ENCODE measurements at places on chromosomes 11 and 22.

GRCh38 chr11:45209891-45210699 lies 63.7 kb downstream of the PRDM11 start:
- DNase-seq = no peak

GRCh38 chr11:17479284-17480214 lies 2.9 kb upstream of the ABCC8 start:
- no peak for DNase-seq

- no peak for DNase-seq
Observed at GRCh38 chr11:21179770-21180169, 510.4 kb downstream of the NELL1 start.

- DNase-seq = peak; percentile 22
Observed at GRCh38 chr22:49046546-49047361, 780.9 kb downstream of the BRD1 start.

DNA sequence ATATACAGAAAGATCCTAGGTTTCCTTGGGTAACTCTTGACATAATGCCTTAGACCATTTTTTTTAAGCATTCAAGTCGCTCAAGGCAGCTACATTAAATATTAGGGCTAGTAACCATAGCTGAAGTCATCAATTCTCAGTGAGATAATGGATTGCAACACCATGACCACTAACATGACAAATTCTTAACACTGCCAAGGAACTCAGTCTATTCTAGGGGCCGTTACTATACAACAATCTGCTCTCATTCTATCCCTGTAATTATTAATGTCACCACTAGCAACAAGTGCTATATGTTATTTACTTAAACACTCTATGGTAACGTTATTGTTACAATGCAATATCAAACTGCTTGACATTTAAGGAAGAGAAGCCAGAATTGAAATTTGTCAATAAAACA lies 3.2 kb upstream of the STK33 start:
- DNase-seq = no peak
